Peyer's patch (tissue), 4 donors: ENCODE measurements at places on chromosomes 6 and 20. TPM values are rescaled to one million over a fixed set of nuclear protein-coding genes. Genes with fewer than 3 reads are reported as not detected.

Gene SOBP
- 2.0 TPM for total RNA-seq

Gene HTR1E
- not detected for total RNA-seq

Gene TBPL1
- total RNA-seq = 8.4 TPM

Gene NKAPL
- not detected for total RNA-seq

Gene PTP4A1
- total RNA-seq = 40.5 TPM

Gene ELOVL4
- total RNA-seq = 0.85 TPM

Gene RSPO4
- total RNA-seq = not detected

Gene PGC
- total RNA-seq = not detected

Gene PAX1
- not detected for total RNA-seq

Gene SSTR4
- total RNA-seq = not detected

Gene CALHM4
- total RNA-seq = not detected

Gene UBE2C
- 24.8 TPM for total RNA-seq

Gene RBBP8NL
- total RNA-seq = 16.2 TPM

Gene RAD21L1
- total RNA-seq = not detected

Gene LHFPL5
- total RNA-seq = not detected

Gene EBF4
- 1.4 TPM for total RNA-seq

Gene XKR7
- not detected for total RNA-seq

Gene CCN5
- 32.2 TPM for total RNA-seq

Gene RIMS1
- total RNA-seq = 0.54 TPM

Gene OXT
- total RNA-seq = 9.3 TPM

Gene PTPRT
- total RNA-seq = 0.88 TPM

Gene EDN3
- total RNA-seq = 6.6 TPM

Gene GATA5
- total RNA-seq = 45.3 TPM

Gene OLIG3
- total RNA-seq = not detected

Gene DLL1
- total RNA-seq = 89.1 TPM
